ENCODE measurements at places on chromosomes 6 and 20.

DNA sequence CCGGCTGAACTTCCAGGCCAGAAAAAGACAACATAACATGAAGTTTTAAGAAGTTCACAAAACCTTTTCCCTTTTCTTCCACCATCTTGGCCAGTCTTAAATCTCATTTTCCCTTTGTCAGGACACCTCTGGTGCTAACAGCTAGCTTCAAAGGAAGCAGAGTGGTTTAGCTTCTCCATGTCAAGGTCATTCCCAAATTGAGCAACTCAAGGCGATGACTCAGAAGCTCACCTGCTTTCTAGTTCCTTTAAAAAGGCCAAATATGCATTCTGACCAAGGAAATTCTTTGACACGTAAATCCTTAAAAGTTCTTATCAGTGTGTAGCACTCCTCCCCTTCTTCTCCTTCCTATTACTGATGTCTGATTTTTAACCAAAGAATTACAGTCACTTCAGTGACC lies 69.6 kb upstream of the VGLL2 start:
- DNase-seq = no peak

DNA sequence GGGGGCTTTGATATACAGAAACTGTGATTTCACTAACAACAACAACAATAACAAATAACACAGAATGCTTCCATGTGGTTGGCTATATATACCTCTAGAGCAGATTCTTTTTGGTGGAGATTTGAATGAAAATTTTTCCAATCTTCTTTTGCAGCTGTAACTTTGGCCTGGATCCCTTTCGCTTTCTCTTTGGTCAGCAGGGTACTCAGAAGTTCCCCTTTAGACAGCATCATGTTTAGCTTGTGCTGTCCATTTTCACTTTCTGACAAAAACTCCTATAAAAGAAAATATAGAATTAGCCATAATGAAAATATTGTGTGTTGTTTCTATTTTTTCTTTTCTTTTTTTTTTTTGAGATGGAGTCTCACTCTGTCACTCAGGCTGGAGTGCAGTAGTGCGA lies 264.2 kb downstream of the SYNE1 start:
- no peak for DNase-seq

GRCh38 chr6:10977231-10977968 lies 66.7 kb downstream of the ELOVL2 start:
- no peak for DNase-seq

DNA sequence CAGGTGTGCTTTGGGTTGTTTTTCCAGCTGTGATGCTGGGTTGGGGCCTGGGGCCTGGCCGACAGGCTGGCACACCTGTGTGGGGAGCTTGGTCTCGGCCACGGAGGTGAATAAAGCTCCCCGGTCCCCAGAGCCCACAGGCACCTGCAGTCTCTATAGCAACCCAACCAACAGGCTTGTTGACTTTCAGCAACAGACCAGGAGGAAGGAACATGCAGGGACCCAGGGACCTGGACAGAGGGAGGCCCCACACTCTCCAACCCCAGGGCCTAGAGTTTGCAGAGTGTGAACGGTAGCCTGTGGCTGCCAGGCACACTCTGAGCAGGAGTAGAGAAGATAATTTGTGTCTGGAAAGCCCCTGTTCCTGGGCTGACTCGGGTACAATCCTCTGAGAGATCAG lies 14.6 kb upstream of the SYNJ2 start:
- no peak for DNase-seq

Data from activated CD4-positive, alpha-beta T cell treated with anti-CD3 and anti-CD28 coated beads for 1 hour (primary cell).